ENCODE measurements at places on chromosomes 12 and 14. TPM values are rescaled to one million over a fixed set of nuclear protein-coding genes. Genes with fewer than 3 reads are reported as not detected.

DNA sequence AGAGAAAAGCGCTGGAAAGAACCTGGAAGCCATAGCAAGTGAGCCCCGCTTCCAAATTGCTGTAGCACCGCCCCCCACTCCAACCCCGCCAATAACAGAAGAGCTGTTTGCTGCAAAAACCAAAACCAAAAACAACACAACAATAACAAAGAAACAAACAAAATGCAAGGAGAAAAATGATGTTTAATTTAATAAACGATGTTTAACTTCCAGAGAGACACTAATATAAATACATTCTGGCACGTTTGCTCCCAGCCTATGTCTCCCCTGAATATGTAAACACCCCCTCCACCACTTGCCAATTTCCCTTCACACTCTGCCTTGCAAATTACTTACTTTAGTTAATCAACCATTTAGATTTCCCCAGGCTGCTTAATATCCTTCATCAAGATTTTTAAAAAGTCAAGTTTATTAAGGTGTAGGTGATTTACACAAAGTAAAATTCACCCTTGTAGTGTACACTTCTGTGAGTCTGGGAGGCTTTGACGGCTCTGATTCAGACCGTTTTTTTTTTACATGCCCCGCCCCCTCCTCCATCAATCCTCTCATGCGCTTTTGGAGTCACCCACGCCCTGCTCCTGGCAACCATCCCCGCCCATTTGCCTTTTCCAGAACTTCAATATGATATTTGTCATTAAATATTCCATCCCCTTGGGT is 482 bp upstream of the IFI27L2 start:
- peak; percentile 40 for DNase-seq

GRCh38 chr12:109677279-109677691 is 36.3 kb upstream of the FAM222A start:
- DNase-seq = no peak

Gene ETV6
- 10.6 TPM for total RNA-seq

GRCh38 chr14:42159138-42159537 is 552.5 kb downstream of the LRFN5 start:
- DNase-seq = no peak

GRCh38 chr12:49673446-49674317 is 33.5 kb downstream of the FMNL3 start:
- peak; percentile 87 for DNase-seq

DNA sequence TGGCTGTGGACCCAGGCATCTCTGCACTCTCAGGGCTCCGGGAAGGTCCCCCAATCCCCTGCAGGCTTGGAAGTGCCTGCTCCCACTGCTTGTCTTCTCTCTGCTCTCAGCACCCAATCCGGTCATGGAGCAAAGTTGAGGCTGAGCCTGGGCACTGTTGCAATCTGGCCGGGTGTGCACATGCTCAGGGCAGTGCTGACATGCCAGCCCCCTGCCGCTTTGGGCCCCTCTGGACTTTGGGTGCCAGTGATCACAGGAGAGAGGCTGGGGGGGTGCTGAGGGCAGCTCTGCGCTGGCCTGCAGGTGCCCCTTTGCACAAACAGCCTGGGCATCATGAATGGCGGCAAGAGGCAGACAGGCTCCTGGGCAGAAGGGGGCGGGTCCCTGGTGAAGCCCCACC is 85.4 kb upstream of the OSBPL8 start:
- DNase-seq = no peak

GRCh38 chr14:104927901-104928300 is 3.2 kb downstream of the PLD4 start:
- DNase-seq = no peak

GRCh38 chr12:89880690-89881350 is 172.2 kb upstream of the ATP2B1 start:
- no peak for DNase-seq

GRCh38 chr12:129110575-129110974 is 257.3 kb downstream of the GLT1D1 start:
- no peak for DNase-seq

Gene HHIPL1
- total RNA-seq = not detected

DNA sequence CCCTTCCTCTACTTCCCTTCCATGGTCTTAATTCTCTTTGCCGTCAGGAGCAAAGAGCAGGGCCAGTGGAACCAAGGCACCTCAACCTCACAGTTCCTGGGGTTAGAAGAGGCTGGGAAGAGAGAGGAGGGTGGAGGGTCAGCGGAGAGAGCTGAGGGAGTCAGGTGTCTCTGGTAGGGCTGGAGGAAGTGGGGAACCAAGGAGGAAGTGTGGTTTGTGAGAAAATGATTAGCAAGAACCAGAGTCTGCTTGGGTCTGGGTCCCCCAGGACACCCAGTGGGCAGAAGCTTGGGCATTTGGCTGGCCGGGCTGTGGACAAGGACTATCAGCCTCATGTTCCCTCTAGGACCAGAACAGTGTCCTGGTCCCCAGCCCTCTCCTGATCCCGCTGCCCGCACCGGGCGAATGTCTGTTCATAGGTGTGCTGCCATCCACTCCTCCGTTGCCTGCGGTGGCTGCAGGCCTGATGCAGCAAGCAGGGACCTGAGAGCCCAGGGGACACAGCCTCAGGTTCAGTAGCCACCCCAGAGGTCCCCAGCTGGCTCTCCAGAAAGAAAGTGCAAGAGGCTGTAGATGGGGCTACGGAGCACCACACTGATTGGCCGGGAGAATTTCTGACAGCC is 2.3 kb downstream of the HOXC12 start:
- DNase-seq = no peak

DNA sequence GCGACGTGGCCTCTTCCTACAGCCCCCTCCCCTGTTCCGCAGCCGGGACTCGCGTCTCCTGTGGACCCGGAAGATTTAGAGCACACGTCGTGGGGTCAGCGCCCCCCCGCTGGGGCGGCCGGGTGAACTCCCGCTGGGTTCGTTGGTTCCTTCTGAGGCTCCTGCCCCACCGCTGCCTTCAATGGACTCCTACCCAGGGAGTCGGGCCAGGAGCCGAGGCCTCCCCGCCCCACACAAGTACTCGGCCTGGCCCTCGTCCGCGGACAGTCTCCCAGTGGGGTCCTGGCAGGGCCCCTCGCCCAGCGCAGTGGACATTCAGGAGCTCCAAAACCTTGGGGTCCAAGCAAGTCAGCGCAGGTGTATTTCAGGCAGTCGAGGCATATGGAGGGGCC is 1.2 kb downstream of the MMP17 start:
- no peak for DNase-seq

- no peak for DNase-seq
Measured at GRCh38 chr12:4133636-4134447, 139.7 kb upstream of the CCND2 start.

- DNase-seq = peak; percentile 62
Measured at GRCh38 chr12:92363295-92364146, 217.9 kb upstream of the BTG1 start.

Gene CPNE6
- total RNA-seq = not detected

Gene ISM2
- total RNA-seq = not detected

GRCh38 chr12:120668868-120669840 is 17.8 kb upstream of the MLEC start:
- DNase-seq = no peak

GRCh38 chr12:2679068-2679815 is 115.5 kb upstream of the FKBP4 start:
- no peak for DNase-seq

DNA sequence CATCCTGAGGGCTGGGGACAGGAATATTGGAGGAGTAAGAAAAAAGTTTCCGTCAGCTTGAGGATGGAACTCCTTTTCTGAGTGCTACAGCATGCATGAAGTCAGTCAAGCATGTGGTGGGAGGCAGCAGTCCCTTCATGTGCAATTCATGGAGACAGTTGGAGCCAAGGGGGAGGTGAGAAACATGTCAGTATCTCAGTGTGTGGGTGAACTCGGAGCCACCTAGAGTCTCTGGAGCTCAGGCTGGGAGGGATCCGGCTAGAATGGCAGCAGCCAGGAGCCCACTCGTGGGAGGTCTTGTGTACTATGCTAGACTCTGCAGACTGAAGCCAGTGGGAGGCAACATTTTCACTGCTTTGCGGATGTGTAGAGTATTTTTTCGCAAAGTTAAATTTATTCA is 60.3 kb downstream of the AVPR1A start:
- DNase-seq = no peak

- peak; percentile 79 for DNase-seq
Measured at GRCh38 chr12:54419088-54419887, at the start of gene ITGA5. ITGA5 (minus strand) TSS chr12:54419266; CDS start chr12:54419198, 68 bp downstream.

GRCh38 chr12:659090-659683 is 4.1 kb downstream of the NINJ2 start:
- DNase-seq = no peak

DNA sequence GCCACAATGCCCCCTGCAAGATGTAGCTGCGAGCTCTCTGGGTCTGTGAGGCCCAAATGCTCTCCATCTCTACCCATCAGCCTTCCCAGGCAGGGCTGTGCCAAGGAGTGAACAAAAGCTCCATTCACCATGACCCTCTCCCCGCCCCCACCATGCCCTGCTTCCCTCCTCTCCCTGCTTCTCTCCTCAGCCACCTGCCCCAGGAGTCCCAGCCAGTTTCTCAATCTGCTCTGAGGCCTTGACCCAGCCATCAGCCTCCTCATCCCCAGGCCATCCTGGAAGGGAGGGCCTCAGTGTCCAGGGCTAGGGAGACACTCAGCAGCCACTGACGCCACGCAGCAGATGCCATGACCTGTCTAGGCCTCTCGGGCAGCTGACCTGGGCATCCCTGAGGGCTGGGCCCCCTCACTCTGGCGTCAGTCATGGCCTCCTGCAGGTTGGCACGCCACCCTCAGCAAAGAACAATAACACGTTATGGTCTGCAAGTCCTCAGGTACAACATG is 8.5 kb upstream of the KRT5 start:
- no peak for DNase-seq

GRCh38 chr12:94674051-94674451 is 23.7 kb upstream of the TMCC3 start:
- no peak for DNase-seq

Gene BBOF1
- 1.5 TPM for total RNA-seq

Gene CYP27B1
- 2.6 TPM for total RNA-seq

DNA sequence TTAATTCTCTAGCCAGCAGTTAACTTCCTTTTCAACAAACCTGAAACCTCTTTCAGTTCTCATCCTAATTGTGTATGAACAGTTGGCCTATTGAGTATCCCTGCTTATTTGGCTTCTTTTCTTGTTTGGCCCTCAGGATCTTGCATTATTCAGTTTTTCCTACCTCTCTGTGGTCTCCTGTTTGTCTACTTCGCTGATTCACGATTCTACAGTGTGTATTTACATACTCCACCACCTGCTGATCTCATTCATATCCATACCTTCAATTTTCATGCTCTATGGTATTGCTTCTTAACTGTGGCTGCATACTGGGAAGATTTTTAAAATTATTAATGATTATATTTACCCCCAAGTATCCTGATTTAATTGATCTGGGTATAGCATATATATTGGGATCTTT is 56.4 kb downstream of the RASSF9 start:
- DNase-seq = no peak

- DNase-seq = no peak
Measured at GRCh38 chr12:109253913-109254544, 55.1 kb downstream of the FOXN4 start.

DNA sequence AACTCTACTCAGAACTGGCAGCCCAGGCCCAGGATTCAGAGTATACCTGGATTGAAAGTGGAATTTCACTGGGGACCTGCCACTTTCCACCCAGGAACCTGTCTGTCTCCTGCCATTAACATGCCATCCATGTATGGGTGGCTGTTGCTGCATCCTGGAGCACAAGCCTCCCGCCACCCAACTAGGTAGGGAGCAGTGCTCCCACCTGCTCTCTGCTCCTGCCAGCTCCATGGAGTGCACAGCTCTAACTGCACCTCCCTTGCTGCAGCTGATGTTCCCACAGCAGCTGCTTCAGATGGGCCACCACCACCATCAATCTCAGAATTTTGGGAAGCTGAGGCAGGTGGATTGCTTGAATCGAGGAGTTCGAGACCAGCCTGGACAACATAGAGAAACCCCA is 17.1 kb upstream of the NTS start:
- no peak for DNase-seq

DNA sequence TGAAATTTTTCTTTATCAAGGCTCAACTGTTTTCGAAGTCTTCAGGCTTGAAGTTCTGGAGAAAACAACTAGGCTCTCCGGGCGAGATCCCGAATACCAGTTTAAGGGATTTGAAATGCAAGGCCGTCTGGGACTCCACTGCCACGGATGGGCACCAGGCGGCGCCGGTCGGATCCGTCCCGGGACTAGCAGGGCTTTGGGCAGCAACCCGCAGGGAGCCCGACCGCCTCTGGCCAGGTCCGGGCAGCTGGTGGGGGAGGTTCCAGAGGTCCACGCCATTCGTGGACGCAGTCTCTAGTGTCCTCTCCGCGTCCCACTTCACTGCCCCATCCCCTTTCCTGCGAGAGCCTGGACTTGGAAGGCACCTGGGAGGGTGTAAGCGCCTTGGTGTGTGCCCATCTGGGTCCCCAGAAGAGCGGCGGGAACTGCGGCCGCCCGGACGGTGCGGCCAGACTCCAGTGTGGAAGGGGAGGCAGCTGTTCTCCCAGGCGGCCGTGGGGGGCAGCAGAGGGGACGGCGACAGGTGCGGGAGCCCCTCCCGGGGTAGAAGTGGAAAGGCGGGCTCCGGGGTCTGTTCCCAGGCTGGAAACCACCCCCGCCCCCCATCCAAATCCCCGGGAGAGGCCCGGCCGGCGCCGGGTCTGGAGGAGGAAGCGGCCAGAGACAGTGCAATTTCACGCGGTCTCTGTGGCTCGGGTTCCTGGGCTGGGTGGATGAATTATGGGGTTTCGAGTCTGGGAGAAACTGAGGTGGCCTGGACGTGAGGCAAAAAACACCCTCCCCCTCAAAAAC is 838 bp upstream of the ERBB3 start:
- DNase-seq = peak; percentile 88

GRCh38 chr12:104649921-104650320 is 193.2 kb downstream of the CHST11 start:
- no peak for DNase-seq

Gene SLCO1C1
- not detected for total RNA-seq

Gene ACSM4
- total RNA-seq = not detected

Gene APOF
- total RNA-seq = 0.09 TPM

DNA sequence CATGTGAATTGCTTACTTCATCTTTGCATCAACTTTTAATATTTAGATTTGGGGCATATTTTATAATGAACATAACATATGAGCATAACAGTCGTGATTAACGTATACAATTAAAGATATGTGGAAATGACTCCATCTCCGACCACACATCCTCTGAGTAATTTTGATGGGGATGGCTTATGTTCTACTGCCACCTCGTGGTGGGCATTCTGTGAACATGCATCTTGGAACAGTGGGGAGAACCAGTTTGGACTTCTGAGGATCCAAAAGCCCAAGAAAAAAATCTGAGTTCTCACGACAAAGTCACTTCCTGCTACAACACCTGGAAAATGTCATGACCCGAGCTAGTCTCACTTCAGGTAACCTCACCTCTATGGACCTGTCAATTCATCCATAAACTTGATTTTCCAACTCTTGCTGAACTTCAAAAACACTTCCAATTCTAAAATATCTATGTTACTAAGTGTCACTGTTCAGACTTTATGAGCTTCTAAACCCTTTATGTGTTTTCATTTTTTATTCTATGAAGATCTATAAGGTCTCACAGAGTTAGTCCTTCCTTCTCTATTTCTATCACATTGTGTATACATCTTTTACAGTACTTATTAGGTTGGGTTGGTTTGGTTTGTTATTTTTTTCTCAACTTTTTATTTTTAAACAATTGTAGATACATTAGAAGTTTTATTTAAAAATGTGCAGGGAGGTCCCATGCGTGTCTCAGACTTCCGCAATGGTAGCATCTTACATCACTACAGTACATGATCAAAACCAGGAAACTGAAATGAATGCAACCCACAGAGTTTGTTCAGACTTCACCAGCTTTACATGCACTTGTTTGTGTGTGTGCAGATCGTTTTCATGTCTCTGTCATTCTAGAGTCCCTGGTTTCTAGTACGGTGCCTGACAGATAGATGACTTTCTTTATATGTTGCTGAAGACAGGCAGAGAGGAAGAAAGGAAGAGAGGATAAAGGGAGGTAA is 38.2 kb upstream of the STAB2 start:
- peak; percentile 75 for DNase-seq
